Stimulated activated naive CD4-positive, alpha-beta T cell treated with Interleukin-2 at 50 U/mL for 16 hours (primary cell): ENCODE measurements at places on chromosomes 6 and 20.
A peak's percentile ranks its signal among the peaks of the same experiment; 100 is the strongest.

GRCh38 chr6:170296746-170297575 is 6.1 kb upstream of the DLL1 start:
- no peak for DNase-seq

DNA sequence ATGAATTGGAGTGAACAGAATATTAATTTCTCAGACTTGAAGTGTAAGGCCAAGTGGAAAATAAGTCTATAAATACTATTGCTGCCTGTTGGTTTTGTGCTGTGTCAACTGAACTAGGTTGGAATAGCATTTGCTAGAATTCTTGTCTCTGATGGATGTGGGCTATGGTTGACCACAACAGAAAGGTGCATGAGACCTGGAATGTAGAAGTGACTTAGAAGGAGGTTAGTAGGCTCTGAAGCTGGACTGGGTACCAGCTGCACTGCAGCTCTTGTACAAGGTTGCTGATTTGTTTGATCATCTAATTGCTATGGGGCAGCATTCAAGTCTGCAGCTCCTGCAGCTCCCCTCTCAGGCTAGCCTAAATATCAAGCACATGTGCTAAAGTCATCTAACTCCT is 479.0 kb upstream of the NRSN1 start:
- DNase-seq, result no peak

DNA sequence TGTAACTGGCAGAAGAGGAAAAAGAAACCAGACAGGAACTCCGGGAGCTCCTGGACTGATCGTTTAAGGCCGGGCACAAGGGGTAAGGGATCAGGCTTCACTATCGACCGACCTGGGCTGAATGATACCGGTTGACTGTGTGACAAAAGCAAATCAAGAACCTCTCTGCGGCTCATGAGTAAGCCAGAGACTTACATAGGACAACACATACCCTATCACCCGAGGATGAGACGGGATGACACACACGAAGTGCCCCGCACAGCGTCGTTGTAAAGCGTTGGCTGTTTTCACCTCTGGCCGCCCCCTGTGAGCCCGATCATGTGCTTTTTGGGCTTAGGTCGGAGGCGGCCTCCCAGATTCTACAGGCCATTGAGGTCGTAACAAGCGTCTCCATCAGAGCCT is 695 bp upstream of the TGIF2 start:
- peak; percentile 70 for DNase-seq

- no peak for DNase-seq
These were observed 55.7 kb downstream of the KHDC1L start for GRCh38 chr6:73169633-73170032.

GRCh38 chr6:153790876-153791473 is 248.1 kb upstream of the OPRM1 start:
- DNase-seq, result no peak

DNA sequence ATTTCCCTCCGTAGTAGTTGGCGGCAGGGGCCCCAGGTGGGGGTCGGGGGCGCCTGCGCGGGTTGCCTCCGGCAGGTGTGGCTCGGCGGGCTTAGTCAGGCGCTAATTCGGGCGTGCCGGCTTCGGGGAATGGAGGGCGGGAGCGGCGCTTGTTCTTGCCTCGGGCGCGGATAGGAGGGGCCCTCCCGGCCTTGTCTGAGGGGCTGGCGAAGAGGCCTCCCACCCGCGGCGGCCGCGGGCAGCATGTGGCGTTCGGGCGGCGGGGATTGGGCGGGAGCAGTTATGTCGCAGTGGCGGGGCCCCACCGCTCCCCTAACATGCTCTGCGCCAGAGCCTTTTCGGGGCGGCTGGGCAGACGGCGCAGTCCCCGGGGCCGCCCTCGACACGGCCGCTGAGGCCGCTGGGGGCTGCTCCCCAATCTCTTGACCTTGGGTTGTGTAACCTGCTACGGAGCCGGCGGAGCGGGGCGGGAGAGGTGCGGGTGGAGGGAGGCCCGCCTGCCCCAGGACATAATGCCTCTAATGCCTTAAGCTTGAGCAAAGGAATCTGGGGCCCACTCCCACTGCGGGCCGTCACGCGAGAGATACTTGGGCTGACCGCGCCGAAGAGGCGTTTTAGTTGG is 1.1 kb downstream of the AMD1 start:
- DNase-seq, result peak; percentile 61

GRCh38 chr6:126890055-126890454 is 228.4 kb upstream of the RSPO3 start:
- DNase-seq, result no peak

DNA sequence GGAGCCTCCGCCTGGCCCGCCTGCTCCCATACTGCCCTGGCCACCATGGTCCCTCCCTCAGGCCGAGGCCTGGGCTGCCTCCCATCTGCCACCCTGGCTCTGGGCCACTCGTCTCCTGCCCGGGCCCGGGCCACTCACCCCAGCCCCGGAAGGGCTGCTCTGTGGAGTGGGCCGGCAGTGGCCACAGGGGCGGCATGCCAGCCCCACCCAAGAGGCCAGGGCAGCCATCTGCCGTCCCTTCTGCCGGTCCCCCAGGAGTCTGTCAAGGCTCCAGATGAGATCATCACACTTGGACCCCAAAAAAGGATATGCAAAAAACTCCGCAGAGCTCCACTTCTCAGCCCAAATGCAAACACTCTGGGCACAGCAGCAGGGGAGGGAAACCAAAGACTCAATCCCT is 23.8 kb upstream of the TLDC2 start:
- DNase-seq, result no peak

DNA sequence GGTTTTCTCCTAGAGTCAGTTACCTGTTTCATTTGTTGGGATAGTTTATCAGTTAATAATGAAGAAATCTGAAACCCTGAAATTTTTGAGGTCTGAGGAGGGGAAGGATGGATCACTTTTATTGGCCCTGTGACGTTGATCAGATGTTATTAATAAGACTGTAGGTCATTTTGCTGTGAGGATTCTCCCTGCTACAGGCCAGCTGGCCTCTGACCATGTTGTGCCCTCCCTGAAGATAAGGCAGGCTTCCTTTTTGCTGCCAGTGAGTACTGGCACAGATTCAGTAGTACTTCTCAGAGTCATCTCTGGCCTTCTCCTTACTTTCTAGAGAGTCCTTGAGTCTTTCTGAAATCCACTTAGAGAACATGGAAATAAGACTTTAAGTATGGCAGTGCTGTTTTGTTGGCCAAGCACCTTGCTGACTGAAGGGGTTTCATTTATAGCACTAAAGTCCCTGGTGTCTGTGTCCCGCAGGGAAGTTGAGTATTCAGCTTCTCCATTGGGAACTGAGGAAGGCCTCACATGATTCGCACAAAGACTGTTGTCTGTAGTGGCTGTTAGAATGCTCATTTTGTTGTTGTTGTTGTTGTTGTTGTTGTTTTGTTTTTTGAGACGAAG is 202.6 kb downstream of the DTNBP1 start:
- DNase-seq, result no peak

- no peak for DNase-seq
These were observed 195.0 kb downstream of the KHDC1L start for GRCh38 chr6:73030257-73030656.

DNA sequence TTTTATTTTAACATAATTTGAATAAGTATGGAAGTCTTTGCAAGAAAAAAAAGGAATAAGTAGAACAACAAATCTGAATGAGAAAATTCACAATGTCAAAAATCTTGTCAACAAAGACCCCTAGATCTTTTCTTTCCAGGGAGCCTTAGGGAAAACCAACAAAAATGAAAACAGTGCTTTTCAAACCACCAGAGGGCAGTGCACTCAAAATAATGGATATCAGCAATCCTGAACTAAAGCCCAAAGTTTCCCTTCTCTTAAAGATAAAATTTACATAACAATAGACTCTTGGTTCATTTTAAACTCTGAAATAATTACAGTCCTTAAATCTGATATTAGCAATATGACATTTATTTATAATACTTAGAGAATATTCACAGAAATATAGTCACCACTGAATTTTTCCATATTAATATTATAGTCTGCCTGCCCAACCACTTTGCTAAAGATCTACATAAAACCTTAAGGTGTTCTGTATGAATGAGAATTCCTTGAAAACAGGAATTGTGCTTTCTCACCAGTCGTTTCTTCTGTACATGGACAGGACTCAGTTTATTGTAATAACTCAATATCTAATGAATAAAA is 105.3 kb upstream of the BMP5 start:
- DNase-seq, result no peak

DNA sequence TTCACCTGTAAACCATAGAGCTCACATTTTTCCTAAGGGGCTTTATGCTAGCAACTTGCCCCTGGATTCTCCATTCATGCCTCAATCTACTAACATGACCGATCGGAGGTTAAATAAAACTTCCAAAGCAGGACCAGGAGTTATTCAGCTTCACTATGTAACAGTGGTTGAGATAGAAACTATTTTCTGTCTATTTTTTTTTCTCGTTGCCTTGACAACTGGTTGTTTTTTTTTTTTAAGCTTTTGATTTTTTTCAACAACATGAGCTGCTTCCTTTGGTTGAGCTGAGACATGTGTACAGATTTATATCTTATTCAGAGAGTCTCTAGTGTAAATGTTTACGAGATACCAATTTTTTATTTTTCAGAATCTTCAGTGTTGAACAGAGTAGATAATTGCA is 85.7 kb downstream of the SHLD1 start:
- no peak for DNase-seq

- DNase-seq, result no peak
These were observed 7.9 kb downstream of the PEX6 start for GRCh38 chr6:42970871-42971612.

DNA sequence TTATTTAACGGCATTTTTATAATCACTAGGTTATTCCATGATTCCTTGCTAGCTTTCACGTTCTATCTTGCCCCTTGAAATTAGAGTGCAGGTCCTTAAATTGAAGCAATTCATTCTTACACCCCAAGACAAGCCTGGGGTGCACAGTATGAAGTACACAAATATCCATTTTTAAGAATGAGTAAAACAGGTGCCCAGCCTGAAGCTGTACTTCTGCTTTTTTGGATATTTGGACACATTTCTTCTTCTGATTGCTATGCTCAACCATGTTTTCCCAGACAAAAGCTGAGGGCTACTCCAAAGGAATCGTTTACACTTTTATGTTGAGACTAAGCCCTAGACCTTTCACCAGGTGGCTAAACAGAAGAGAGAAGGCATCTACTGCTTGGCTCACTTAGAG is 7.9 kb upstream of the TAGAP start:
- DNase-seq, result no peak
